ENCODE measurements at places on chromosomes 7 and 10.
A peak's percentile ranks its signal among the peaks of the same experiment; 100 is the strongest.

DNA sequence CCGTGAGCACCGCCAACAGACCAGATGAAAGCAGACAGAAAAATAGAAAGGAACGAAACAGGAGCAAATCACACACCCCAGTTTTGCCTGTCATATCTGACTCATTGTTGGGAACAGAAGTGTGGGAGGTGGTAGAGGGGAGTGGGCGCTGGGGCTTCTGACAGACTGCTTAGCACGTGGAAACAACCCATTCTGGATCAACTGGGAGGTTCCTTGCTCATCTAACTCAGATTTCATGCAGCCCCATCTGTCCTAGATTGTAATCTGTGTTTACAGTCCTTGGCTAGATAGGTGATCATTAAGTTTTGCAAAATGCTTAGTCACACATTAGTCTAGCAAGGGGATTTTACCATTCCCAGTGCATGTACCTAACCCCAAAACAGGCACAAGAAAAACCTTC, 154.1 kb downstream of the NRP1 start:
- no peak for DNase-seq

- DNase-seq: no peak
These were observed 315.6 kb downstream of the GRM8 start for GRCh38 chr7:126937171-126937570.

DNA sequence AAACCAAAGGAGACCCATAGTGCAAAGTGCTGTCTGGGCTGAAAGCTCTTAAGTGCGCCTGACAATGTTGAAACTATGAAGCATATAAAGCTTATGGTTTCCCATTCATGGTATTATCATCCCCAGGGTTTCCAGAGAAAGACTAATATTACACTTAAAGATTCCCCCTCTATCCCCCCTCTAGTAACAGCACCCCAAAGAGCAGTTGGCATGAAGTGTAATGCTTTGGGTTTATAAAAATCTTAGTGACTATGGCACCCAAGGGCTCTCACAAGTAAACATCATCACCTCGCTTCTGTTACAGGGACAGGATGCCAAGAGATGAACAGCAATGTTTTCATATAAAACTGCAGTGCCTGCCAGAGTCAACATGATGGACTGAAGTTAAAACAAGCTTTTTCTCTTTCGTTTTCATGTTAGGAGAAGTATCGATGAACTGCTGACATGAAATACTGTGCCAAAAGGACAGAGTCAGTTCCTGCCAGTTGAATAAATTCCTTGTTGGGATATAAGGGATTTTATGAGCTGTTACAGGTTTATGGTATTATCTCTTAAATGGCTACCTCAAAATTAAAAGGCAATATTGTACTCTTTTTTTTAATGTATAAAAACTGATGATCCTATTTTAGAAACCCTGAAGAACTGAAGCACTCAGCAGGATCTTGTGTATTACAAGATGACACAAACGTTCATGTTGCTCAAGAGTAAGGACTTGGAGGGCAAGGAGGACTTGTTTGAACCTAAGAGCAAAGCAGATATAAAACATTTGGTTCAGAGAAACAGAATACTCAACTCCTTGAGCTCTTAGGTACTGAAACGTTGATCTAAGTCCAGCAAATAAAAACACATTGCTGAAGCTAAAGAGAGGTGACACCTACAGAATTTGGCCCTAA, 203.7 kb upstream of the IMMP2L start:
- DNase-seq: no peak

DNA sequence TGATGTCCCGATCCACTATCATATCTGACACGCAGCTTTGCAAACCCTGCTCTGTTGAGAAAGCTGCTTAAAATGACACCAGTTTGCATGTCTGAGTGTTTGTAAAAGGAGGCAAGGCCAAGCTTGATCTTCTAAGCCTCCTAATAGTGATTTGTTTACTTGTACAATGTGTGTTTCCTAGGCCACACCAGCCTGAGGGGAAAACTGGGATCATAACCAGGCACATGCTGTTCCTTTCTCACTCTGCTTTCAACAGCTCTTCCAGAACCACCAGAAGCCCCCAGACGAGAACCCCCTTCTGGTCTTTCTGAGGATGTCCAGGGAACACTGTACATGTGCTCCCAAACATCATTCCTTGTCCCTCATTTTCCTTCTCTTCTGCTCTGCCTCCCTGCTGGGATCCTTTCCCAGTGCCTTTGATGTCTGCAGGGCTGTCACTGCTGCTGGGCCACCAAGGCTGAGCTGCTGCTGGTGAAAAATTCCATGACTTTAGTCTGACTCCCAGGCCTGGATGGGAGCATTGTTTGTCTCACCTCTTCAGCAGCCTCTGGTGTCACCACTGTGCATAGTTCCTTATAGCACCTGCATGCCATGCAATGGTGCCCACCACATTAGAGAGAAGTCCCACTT, 4.0 kb upstream of the LGI1 start:
- no peak for DNase-seq

DNA sequence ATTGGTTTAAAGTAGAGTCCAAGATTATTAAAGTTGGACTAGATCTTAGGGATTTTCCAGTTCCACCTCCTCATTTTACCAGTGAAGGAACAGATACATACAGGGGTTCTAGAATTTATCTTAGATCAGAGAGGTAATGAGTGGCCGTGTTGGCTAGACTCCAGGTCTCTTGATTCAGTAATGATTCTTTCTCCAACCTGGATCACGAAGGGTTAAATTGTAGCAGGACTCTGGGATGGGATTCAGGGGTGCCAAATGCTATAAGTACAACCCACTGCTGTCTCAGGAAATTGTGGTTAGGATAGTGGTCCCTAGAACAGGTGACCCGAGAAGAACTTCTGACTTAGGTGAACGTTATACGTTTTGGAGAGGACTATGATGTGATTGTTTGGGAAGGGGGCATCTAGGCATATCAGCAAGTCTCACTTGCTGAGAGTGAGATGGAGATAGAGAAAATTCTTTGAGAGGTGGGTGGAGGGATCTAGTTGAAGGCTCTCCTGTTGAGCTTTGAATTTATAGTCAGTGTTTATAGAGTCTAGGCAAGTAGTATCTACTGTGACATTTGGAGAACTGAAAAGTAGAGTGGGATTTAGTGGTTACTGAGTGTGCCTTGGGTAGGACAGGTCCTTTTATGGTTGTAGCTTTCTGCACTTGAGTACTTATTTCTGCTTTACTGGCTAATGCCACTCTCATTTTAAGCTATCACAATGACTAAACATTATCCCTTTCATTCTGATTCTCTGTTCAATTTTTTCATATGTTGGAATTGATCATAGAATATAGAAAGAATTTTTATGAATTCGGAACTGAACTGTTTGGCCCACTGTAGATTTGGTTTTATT, 58.3 kb downstream of the ST7 start:
- DNase-seq: no peak

GRCh38 chr10:69634759-69635425, 4.8 kb downstream of the FAM241B start:
- DNase-seq: no peak

GRCh38 chr10:125118011-125118611, 42.3 kb downstream of the CTBP2 start:
- no peak for DNase-seq

DNA sequence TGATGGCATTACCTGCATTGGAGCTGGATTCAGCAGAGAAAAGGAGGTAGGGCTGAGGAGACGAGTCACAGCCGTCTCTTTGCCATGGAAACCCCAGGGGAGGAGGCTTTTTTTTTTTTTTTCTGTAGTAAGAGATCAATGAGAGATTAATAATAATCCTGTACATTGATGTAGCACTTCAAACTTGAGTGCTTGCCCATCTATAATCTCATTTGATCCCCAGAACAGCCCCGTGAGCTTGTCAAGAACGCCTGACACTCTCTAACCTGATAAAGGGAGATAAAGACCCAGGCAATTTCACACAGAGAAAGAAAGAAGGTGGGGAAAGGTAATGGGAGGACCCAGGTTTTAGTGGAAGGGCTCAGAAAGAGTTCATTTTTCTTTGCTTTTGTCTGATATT, 195.2 kb upstream of the FOXK1 start:
- no peak for DNase-seq

- no peak for DNase-seq
These were observed 24.9 kb downstream of the KLF6 start for GRCh38 chr10:3760083-3760482.

DNA sequence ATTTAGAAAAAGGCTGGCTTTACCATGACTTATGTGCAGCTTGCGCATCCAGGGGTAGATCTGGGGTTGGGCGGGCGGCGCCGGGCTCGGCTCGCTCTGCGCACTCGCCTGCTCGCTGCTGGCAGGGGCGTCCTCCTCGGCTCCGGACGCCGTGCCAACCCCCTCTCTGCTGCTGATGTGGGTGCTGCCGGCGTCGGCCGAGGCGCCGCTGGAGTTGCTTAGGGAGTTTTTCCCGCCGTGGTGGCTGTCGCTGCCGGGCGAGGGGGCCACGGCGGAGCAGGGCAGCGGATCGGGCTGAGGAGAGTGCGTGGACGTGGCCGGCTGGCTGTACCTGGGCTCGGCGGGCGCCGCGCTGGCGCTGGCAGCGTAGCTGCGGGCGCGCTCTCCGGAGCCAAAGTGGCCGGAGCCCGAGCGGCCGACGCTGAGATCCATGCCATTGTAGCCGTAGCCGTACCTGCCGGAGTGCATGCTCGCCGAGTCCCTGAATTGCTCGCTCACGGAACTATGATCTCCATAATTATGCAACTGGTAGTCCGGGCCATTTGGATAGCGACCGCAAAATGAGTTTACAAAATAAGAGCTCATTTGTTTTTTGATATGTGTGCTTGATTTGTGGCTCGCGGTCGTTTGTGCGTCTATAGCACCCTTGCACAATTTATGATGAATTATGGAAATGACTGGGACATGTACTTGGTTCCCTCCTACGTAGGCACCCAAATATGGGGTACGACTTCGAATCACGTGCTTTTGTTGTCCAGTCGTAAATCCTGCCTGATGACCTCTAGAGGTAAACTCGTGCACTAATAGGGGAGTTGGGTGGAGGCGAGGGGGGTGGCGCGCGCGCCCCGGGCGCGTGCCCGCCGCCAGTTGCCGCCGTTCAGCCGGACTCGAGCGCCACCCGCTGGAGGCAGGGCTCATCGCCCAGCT, at the start of gene HOXA5:
Gene HOXA5 (minus strand): TSS at position 659 of the 927 bp plus-strand sequence. CDS start 74 bp downstream, at position 585.
- DNase-seq: no peak

- DNase-seq: no peak
These were observed 440.1 kb downstream of the TCERG1L start for GRCh38 chr10:130871406-130871805.

DNA sequence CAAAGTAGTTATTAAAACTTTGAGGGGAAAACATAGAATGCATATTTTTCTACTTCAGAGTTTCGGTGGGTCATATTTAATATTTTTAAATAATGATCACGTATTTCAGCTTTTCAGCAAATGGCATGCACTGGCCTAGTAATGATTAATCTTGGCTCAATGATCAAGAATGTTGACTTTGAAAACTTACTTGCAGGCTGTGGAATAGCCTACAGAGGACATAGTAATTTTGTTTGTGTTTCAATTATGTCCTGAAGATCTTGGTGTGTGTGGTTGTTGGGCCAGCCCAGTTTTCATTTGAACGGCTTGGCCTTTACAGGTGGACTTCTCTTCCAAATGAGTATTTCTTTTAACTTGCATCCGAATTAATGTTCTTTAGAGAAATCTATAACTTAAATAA, 35.1 kb downstream of the ADD3 start:
- DNase-seq: no peak

GRCh38 chr10:64528294-64529002, 1007.2 kb downstream of the REEP3 start:
- no peak for DNase-seq

GRCh38 chr10:50312464-50313437, 61.4 kb upstream of the ASAH2 start:
- DNase-seq: no peak

DNA sequence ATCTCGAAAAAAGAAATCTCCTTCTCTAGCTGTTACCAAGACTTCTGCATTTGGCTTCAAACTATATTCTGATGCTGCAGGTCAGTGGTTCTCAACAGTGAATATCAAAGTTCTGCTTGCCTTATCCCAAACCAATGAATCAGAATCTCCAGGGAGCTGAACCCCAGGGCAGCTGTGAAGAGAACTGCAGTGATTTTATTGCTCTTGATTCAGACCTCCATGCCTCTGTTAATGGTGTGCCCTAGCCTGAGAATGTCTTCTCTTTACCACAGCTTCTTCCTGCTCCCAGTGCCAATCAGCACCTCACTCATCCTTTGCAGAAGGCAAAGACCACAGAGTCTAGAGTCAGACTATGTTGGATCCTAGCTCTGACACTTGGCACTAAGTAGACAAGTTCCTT, 46.2 kb upstream of the MRLN start:
- DNase-seq: no peak

DNA sequence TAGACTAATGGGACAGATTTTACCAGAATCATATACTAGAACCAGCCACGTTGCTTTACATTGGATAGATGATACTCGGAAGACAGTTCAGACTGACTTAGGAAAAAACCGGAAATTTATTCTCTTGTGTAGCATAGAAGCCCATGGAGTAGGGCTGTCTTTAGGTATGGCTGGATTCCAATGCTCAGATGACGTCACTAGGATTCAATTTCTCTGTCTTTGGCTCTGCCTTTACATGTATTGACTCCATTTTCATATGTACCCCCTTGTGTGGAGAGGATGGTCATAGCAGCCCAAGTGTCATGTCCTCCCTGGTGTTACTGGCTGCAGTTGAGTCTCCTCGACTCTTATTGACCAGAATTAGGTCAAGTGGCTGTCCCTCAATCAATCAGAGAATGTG, 39.2 kb upstream of the SMNDC1 start:
- no peak for DNase-seq

- DNase-seq: no peak
These were observed 49.7 kb upstream of the ANTXRL start for GRCh38 chr10:46236941-46237681.

DNA sequence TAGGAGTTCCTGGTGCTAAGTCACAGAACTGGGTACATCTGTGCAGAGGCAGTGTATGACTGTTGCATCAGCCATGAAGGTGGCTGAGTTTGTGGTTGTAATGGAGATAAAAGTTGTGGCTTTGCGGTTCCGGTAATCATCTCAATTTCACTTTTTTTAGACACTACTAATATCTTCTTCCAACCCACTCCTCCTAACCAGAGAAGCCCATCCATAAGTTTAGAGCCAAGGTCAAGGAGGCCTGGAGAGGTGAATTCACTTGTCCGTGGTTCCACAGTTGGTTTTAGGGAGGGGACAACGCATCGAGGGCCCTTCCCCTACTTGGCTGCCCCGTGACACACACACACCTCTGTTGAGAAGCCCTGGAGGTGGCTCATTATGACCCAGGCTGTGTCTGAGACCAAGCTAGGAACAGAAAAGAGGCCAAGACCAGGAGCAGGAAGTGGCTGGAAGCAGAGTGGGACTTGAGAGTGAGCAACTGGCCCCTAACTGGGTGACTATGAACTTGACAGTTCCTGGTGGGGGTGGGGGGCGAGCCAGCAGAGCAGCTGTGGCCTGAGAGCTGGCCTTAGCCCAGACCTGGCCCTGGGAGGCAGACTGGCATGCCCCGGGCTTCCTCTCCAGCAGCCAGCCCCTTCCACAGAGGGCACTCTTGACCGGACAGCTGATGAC, 66.8 kb upstream of the COL13A1 start:
- DNase-seq: no peak

- no peak for DNase-seq
These were observed 156.8 kb downstream of the FAM107B start for GRCh38 chr10:14617852-14618251.

DNA sequence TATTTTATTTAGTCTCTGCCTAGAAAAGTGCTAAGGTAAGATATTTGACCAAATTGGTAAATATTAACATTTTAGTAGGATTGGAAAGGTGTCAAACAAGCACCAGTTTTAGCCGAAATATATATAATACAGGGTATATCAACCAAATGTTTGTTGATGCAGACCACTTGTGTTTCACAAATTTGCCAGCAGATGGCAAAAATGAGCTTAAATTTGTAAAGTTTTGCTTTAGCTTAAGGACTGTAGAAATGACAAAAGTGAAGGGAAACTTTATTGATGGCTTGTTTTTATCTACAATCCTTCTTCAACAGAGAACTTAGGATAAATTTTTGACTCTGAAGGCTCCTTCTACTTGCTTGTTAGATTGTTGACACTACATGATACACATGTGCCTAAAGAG, 4.8 kb upstream of the POLR1F start:
- DNase-seq: peak; percentile 71

Measured in CD4-positive, alpha-beta T cell treated with Interleukin-17A for 1 hour (primary cell).